Muscle of leg (tissue), 16 donors: ENCODE measurements at places on chromosomes 5 and 9. TPM values are rescaled to one million over a fixed set of nuclear protein-coding genes. Genes with fewer than 3 reads are reported as not detected.

GRCh38 chr9:70557661-70558369 is 143.4 kb upstream of the KLF9 start:
- no peak overlapping the region for H3K4me3 ChIP-seq
- no peak for DNase-seq
- no peak overlapping the region for H3K27ac ChIP-seq
- H3K36me3 ChIP-seq: no peaks in the 10 kb centered on the region
- H3K4me1 ChIP-seq: peaks cover 4% of the 10 kb centered on the region

The LIX1 gene
- total RNA-seq: 5.3 TPM

The FOXD4L5 gene
- total RNA-seq: 0.13 TPM

The FOXD4L6 gene
- 0.13 TPM for total RNA-seq

GRCh38 chr9:7243838-7244237 is 486.1 kb downstream of the KDM4C start:
- H3K27me3 ChIP-seq: no peaks in the 10 kb centered on the region
- no peak overlapping the region for H3K27ac ChIP-seq
- no peaks in the 10 kb centered on the region for H3K36me3 ChIP-seq
- no peak overlapping the region for H3K4me3 ChIP-seq
- no peaks in the 10 kb centered on the region for H3K4me1 ChIP-seq
- no peak for DNase-seq

The PCDHGA8 gene
- total RNA-seq: 1.6 TPM

DNA sequence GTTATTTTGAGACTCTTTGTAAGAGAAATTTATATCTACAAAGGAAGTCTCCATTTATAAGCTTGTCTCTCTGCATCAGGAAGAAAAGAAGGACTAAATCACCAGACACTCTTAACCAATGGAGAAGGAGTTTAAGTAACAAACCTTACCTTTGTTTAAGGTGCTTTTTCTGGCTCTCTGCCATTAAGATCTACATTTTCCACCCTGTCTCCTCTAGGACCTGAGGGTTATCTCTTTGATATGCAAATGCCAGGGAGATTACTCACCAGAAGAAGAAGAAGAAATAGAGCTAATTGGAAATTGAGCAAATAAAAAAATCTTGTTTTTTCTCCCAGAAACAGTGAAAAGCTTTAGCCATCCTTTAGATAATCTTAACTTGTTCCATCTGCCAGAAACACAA is 60.9 kb downstream of the CDKN2A start:
- H3K36me3 ChIP-seq: no peaks in the 10 kb centered on the region
- H3K27me3 ChIP-seq: no peaks in the 10 kb centered on the region
- no peak overlapping the region for H3K4me3 ChIP-seq
- H3K27ac ChIP-seq: no peak overlapping the region

- H3K27me3 ChIP-seq: no peaks in the 10 kb centered on the region
- H3K27ac ChIP-seq: no peak overlapping the region
- no peak for DNase-seq
- H3K4me3 ChIP-seq: no peak overlapping the region
- H3K4me1 ChIP-seq: no peaks in the 10 kb centered on the region
These were observed 121.7 kb downstream of the ADAMTS6 start for GRCh38 chr5:65359981-65360380.

- DNase-seq: no peak
- peaks cover 69% of the 10 kb centered on the region for H3K36me3 ChIP-seq
- H3K27ac ChIP-seq: no peak overlapping the region
- H3K27me3 ChIP-seq: no peaks in the 10 kb centered on the region
These were observed 15.8 kb downstream of the EXOC3 start for GRCh38 chr5:458547-459353.

The ENTPD8 gene
- total RNA-seq: 0.18 TPM

DNA sequence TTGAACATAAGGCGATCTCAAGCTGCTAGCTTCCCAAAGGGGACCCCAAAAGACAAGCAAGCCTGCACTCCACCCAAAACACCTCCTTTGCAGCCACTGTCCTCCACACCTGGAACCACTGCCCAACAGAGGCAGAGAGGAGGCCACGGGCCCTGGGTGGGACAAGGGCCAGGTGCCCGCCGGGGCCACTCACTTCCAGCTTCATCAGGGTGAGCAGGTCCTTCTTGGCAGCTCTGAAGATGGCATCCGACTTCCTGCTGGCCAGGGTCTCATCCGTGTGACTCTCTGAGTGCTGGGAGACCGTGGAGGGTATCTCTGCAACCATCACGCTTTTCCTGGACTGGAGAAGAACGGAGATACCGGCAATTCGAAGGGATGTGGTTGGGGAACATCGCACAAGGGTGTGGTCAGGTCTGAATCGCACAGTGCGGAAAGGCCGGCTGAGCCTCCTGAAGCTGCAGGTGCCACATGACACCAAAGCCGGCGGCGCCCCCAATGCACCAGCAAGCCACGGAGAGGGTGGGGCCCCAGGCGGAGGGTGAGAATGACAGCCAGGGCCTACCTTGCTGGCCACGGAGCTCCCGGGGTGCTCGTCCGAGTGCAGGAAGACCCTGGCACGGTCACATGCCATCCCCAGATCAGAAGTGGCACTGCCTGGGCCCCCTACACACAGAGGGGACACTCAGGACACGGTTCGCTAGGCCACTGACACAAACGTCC is 44.6 kb downstream of the PNPLA7 start:
- no peaks in the 10 kb centered on the region for H3K4me1 ChIP-seq
- no peak for DNase-seq
- H3K36me3 ChIP-seq: peaks cover 2% of the 10 kb centered on the region
- no peak overlapping the region for H3K4me3 ChIP-seq
- H3K27me3 ChIP-seq: no peaks in the 10 kb centered on the region
- H3K27ac ChIP-seq: no peak overlapping the region

The SNCAIP gene
- 10.3 TPM for total RNA-seq

DNA sequence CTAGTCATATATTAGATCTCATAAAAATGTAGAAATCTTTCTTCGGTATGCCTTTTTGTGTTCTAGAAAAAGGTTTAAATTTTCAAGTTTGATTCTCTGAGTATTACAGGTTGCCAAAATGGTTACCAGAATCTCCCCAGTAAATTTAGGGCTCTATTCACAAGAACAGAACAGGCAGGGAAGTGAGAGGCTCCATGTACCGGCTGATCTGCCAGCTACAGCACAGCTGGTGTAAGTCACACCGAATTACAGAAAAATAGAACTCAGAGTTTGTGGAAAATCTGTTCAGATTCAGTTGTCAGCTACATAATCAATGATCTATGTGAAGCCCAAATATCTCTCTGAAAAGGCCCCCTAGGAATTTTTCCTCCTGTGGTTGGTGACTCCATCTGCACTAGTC is 10.5 kb downstream of the FAM81B start:
- no peaks in the 10 kb centered on the region for H3K36me3 ChIP-seq
- no peak overlapping the region for H3K27ac ChIP-seq
- no peaks in the 10 kb centered on the region for H3K27me3 ChIP-seq
- DNase-seq: peak; percentile 32
- H3K4me1 ChIP-seq: peaks cover 2% of the 10 kb centered on the region

DNA sequence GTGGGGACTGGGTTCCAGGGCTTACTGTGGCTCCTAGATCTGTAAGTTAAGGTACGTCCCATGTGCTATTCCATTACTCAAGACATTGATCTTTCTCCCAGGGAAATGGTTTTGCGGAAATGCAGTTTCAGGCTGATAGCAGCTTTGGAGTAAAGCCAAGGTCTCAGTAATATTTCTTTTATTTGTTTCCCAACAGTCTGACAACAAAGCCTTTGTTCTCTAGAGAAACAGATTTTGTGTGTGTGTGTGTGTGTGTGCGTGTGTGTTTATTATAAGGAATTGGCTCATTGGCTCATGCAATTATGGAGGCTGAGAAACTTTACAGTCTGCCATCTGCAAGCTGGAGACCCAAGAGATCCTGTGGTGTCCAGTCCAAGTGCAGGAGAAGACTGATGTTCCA is 12.1 kb upstream of the POC5 start:
- DNase-seq: peak; percentile 10
- H3K4me1 ChIP-seq: no peaks in the 10 kb centered on the region
- H3K27me3 ChIP-seq: no peaks in the 10 kb centered on the region
- H3K27ac ChIP-seq: no peak overlapping the region

DNA sequence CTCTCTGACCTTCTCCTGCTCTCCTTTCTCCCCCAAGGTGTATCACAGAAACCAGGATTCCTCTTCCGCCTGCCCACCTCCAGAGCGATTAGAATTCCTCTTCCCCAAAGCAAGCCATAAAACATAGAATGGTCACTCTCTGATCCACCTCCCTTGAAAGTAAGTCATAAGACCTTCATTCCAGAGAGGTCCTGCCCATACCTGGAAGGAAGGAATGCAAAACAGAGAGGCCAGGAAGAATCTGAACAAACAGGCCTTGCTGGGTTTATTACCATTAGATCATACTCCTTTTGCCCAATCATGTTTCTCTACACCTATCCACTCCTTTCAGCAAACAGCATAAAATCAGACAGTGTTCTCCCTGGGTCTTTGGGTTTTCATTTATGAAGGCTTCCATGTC is 21.0 kb downstream of the CDKL3 start:
- H3K4me3 ChIP-seq: no peak overlapping the region
- H3K4me1 ChIP-seq: no peaks in the 10 kb centered on the region
- H3K27me3 ChIP-seq: no peaks in the 10 kb centered on the region
- H3K27ac ChIP-seq: no peak overlapping the region
- DNase-seq: no peak

- DNase-seq: no peak
- no peaks in the 10 kb centered on the region for H3K27me3 ChIP-seq
- H3K4me3 ChIP-seq: no peak overlapping the region
- no peak overlapping the region for H3K27ac ChIP-seq
- no peaks in the 10 kb centered on the region for H3K4me1 ChIP-seq
These were observed 195.5 kb downstream of the SEMA5A start for GRCh38 chr5:9350301-9350797.

- no peak for DNase-seq
- peaks cover 8% of the 10 kb centered on the region for H3K4me1 ChIP-seq
- H3K36me3 ChIP-seq: no peaks in the 10 kb centered on the region
- H3K27ac ChIP-seq: no peak overlapping the region
These were observed 17.9 kb downstream of the ZNF462 start for GRCh38 chr9:106880863-106881262.

GRCh38 chr9:129174724-129175514 is 3.1 kb downstream of the IER5L start:
- H3K27ac ChIP-seq: peak overlapping the region; percentile 99
- H3K36me3 ChIP-seq: no peaks in the 10 kb centered on the region
- H3K27me3 ChIP-seq: peaks cover 16% of the 10 kb centered on the region
- peak; percentile 92 for DNase-seq

- no peaks in the 10 kb centered on the region for H3K4me1 ChIP-seq
- no peak for DNase-seq
- no peaks in the 10 kb centered on the region for H3K27me3 ChIP-seq
- no peak overlapping the region for H3K27ac ChIP-seq
These were observed 741.5 kb upstream of the RGMB start for GRCh38 chr5:98031926-98032325.

GRCh38 chr5:149683964-149684363 is 46.1 kb upstream of the PPARGC1B start:
- H3K4me1 ChIP-seq: peaks cover 6% of the 10 kb centered on the region
- no peaks in the 10 kb centered on the region for H3K36me3 ChIP-seq
- H3K27ac ChIP-seq: no peak overlapping the region
- no peak for DNase-seq
- H3K27me3 ChIP-seq: peaks cover 7% of the 10 kb centered on the region
- no peak overlapping the region for H3K4me3 ChIP-seq

- H3K27me3 ChIP-seq: peaks cover 97% of the 10 kb centered on the region
- H3K36me3 ChIP-seq: no peaks in the 10 kb centered on the region
- peaks cover 41% of the 10 kb centered on the region for H3K4me1 ChIP-seq
- no peak overlapping the region for H3K4me3 ChIP-seq
These were observed 4.1 kb downstream of the LHX2 start for GRCh38 chr9:124015661-124016131.

DNA sequence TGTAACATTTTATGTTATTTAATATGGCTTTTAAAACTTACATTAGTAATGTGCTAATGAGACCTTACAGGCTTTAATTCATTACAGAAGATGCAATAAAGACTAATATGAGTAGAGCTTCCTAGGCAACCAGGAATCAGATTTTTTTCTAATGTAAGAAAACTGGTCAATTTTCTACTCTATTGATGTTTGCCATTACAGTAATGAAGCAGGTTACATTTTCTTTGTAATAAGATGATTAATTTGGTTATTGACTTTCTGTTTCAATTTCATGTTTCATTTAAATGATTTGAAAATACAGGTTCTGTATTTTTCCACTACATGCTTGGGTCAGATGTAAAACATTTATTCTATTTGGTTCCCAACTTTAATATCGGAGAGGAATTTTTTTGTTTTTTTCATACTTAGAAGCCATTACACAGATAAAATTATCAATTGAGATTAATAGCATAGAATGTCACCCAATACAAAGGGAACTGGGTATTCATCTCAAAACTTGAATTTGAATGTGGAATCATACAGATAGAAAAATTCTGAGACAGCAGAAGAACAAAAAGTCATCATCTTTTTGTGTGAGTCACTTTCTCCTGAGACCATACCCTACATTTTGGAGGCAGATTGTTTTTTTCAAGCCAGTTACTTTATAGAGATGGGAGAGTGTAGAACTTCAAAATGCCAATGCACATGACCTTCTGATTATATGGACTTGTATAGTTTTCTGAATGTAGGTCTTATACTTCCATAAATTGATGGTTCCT is 133.6 kb upstream of the HMHB1 start:
- H3K27ac ChIP-seq: no peak overlapping the region
- no peaks in the 10 kb centered on the region for H3K36me3 ChIP-seq
- no peak for DNase-seq

GRCh38 chr5:147854894-147855773 is 23.4 kb upstream of the SCGB3A2 start:
- no peak overlapping the region for H3K27ac ChIP-seq
- no peak overlapping the region for H3K4me3 ChIP-seq
- DNase-seq: no peak

GRCh38 chr5:180523629-180524466 is 29.7 kb downstream of the CNOT6 start:
- peaks cover 9% of the 10 kb centered on the region for H3K4me1 ChIP-seq
- H3K27me3 ChIP-seq: no peaks in the 10 kb centered on the region
- H3K27ac ChIP-seq: no peak overlapping the region
- peak; percentile 47 for DNase-seq
- H3K4me3 ChIP-seq: no peak overlapping the region

DNA sequence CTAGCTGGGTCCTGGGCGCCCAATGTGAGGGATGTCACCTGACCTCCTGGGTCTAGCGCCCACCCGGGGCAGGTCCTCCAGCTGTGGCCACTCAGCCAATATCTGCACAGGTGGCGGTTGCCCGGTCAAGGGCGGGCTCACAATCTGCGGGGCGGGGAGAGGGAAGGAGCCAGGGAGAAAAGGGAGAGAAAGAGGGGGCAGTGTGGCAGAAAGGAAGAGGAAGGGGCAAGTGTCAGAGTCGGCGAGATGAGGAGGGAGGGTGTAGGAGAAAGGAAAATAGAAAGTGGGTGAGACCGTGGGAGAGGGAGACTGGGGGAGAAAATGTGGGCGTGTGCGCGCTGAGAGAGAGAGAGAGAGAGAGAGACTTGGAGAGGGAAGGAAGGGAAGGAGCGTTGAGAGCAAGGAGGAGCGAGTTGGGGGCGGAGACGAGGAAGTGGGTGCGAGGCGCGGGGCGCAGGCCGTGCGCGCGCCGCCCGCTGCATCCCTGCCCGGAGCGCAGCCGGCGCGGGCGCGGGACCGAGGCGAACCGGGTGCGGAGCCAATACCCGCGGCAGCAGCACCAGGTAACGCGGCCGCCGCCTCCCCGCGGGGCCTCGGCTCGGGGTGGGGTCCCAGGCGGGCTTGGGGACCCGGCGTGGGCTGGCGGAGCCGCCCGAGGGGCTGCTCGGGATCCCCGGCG is at the start of gene HRH2:
Gene HRH2, plus strand, starts transcription at position 479 of the 679 bp plus-strand sequence. CDS start 25,163 bp downstream, outside the sequence.
- H3K4me3 ChIP-seq: peak within 1 kb of the TSS; percentile 36
- no peak within 1 kb of the TSS for H3K27ac ChIP-seq
- peaks cover 7% of the 10 kb centered on the region for H3K4me1 ChIP-seq
- DNase-seq: peak; percentile 68
- H3K27me3 ChIP-seq: peaks cover 46% of the 10 kb centered on the region

The NIM1K gene
- 0.22 TPM for total RNA-seq

- no peak overlapping the region for H3K4me3 ChIP-seq
- peaks cover 27% of the 10 kb centered on the region for H3K27me3 ChIP-seq
- DNase-seq: no peak
- no peaks in the 10 kb centered on the region for H3K4me1 ChIP-seq
These were observed 14.5 kb downstream of the SLC6A18 start for GRCh38 chr5:1239505-1240251.
